Myocyte (in vitro differentiated cells): ENCODE measurements at places on chromosomes 3 and 15.

DNA sequence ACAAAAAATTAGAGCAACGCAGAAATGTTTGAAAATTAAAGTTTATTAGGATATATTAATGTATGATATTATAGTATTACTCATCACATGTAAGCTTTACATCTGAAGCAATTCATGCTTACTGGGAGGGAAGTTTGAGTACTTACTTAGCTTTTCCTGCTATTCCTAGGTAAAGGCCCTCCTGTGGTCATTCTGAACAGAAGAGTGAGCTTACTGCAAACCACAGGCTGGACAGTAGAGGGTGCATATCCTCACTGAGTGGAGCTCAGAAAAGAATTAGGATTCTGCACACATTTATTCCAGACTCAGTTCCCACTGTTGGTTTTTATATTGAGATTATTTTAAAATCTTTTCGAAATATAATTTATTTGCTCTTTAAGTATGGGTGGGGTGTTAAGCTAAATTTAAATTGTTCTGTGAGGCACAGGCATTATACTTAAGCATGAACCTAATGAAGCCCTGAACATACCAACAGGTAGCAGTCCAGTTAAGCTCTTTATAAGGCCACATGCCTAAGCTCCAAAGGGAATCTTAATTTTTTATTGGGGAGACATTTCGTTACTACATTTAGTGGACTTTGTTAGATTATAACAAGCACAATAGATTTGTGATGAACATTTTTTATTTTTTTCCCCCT, 10.2 kb downstream of the MRPS22 start:
- peak; percentile 50 for DNase-seq

- no peak for DNase-seq
Measured at GRCh38 chr3:112637700-112638099, 3.2 kb downstream of the CCDC80 start.

DNA sequence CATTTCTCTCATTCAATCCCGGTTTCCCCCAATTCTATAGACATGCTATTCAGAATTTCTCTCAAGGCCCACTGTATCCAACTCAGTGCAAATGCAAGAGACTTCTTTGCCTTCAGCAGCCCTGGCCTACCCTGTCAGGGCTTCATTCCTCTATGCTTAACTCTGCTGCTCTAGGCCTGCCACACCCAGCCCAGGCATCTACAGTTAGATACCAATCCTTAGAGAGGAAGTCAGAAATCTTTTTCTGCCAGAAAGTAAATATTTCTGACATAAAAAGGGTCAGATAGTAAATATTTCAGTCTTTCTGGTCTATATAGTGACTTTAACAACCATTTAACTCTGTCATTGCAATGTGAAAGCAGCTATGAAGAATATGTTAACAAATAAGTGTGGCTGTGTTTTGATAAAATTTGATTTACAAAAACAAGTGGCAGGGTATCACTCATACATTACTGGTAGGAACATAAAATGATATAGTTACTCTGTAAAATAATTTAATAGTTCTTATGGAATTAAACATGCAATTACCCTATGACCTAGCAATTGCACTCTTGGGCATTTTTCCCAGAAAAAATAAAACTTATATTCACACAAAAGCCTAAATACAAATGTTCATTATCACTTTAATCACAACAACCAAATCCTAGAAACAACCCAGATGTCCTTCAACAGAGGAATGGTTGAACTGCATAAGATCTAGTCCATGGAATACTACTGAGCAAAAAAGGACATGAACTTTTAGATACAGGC, 942.0 kb downstream of the SQOR start:
- no peak for DNase-seq

DNA sequence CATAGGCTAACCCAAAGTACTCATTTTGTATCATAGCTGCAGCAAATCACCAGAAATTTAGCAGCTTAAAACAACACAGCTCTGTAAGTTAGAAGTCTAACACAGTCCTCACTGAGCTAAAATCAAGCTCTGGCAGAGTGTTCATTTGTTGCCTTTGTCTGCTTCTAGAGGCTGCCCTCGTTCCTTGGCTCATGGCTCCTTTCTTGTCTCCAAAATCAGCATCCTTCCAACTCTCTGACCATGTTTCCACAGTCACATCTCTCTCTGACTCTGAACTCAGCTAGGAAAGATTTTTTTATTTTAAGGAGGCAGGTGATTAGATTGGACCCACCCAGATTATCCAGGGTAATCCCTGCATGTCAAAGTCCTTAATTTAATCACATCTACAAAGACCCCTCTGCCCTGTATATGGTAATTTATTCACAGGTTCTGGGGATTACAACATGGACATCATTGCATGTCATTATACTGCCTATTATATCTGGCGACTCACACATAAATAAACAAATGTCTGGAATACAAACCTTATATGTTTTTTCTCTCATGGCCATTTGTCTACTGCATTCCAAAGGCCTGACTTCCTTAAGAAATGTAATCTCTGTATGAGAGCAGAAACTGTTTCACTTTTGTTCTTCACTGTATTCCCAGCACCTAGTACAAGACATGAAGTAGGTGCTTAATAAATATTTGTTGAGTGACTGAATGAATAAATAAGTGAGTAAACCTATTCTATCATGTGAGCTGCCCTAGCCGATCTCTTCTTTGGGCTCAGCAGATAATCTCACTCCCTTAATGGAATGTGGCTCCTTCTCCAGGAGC, 15.1 kb upstream of the UACA start:
- DNase-seq, result no peak

DNA sequence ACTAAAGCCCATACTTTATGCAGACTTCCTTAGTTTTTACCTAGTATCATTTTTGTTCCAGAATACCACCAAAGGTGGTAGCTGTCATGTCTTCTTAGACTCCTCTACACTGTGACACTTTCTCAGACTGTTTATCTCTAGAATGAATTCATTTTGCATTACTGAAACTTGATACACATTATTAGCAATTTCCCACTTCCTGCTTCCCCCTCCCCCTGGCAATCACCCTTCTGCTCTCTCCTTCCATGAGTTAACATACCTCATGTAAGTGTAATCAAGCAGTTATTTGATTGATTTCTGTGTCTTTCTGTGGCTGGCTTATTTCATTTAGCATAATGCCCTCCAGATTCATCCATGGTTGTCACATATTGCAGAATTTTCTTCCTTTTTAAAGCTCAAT, 204.9 kb downstream of the STAG1 start:
- DNase-seq, result no peak

DNA sequence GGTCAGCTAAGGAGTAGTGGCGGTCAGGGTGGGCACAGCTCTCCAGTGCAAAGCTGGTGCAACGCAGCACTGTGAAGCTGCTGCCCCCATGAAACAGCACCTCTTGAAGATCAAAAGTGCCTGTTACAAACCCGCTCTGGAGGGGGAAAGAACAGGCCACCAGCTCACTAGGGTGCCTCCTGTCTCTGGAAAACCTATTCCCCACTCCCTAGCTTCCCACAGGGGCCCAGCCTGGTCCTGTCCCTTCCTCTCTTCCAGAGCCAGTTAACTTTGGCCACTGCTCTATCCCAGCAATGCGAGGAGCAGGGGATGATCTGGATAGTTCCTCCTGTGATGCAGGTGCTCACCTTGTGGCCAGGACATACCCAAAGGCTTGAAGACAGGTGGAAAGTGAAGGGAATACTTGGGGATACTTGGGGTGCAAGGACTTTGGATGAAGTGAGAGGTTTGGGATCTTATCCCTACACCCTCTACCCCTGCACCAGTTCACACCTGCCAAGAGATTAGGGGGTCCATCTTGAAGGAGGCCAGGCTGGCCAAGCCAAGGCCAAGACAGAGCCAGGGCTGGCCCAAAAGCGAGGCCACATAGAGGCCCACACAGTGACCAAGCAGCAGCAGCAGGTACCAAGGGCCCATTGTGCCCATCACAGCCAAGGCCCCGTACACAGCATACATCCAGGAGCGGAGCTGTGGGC, 4.2 kb downstream of the HHATL start:
- DNase-seq, result no peak

DNA sequence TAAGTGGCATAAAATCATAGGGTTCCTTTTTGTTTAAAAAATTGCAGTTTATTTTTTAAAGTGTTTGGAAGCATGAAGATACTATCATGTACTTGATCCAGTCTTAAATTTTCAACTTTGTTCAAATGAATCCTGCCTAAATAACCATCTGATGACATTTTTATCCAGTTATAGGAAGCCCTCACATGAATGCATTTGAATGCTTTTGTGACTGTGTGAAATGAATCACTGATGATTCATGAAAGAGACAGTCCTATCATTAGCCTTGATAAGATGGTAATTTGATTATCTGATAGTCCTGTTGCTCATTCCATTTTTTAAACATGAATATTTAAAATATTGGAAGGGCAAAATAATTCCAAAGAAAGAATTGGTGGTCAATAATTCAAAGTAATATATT, 401.9 kb upstream of the ROBO2 start:
- DNase-seq, result no peak

- no peak for DNase-seq
Measured at GRCh38 chr3:53162672-53163443, 1.8 kb downstream of the PRKCD start.

DNA sequence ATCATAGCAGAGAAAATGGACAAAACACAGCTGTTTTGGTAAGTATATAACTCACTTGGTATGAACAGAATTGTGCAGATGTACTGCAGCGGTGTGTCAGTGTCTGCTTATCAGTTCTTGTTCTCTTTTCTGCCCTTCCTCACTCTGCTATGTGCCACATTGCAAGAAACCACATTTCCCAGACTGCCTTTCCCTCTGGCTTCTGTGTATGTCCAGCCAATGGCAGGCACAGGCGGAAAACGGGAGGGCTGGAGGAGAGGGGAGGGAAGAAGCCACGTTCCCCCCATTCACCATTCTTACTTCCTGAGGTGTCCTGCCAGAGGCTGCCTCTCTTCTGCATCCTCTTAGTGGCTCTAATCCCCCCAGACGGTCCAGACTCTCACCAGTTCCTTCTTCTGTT, 15.4 kb downstream of the HHLA2 start:
- DNase-seq, result no peak

DNA sequence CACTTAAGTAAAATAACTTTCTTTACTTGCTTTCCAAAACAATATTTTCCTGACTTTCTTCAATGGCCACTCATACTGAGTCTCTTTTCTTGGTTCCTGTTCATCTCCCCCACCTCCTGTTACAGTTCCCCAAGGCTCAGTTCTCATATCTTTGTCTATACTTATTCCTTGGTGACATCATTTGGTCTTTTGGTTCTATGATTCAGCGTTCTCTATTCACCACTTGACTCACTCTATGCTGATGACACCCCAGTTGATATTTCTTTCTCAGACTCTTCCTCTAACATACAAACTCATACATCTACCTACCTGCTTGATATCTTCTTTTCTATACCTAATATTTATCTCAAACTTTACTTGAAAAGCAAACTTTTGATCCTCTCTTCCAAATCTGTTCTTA, 85.0 kb upstream of the P3H2 start:
- peak; percentile 75 for DNase-seq

GRCh38 chr3:170458285-170458684, 39.6 kb downstream of the CLDN11 start:
- no peak for DNase-seq

- peak; percentile 64 for DNase-seq
Measured at GRCh38 chr3:45132568-45133211, 13.5 kb downstream of the CDCP1 start.

- peak; percentile 87 for DNase-seq
Measured at GRCh38 chr3:9715764-9716437, 12.3 kb downstream of the CPNE9 start.

GRCh38 chr3:157311633-157312375, 124.8 kb upstream of the PTX3 start:
- DNase-seq, result peak; percentile 57

- peak; percentile 64 for DNase-seq
Measured at GRCh38 chr3:171811295-171811912, 1.1 kb upstream of the PLD1 start.

- no peak for DNase-seq
Measured at GRCh38 chr3:44996556-44996969, 20.5 kb downstream of the EXOSC7 start.

DNA sequence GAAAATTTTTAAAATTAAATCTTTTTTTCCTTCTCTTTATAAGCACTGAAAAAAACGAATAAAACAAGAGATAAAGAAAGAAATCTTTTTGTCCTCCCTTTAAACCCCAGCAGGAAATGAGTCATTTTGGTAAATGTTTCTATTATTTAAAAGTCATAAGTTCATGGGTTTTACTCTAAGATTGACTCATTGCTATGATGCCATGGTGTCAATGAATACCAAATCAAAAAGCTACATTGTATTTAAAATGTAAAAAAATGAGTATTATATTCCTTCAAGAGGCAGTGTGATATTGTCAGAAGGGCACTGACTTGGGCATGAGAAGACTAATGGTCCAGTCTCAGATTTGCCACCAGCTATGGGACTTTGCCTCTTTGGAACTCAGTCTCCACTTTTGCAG, 303.4 kb upstream of the DNAJC19 start:
- DNase-seq, result no peak

DNA sequence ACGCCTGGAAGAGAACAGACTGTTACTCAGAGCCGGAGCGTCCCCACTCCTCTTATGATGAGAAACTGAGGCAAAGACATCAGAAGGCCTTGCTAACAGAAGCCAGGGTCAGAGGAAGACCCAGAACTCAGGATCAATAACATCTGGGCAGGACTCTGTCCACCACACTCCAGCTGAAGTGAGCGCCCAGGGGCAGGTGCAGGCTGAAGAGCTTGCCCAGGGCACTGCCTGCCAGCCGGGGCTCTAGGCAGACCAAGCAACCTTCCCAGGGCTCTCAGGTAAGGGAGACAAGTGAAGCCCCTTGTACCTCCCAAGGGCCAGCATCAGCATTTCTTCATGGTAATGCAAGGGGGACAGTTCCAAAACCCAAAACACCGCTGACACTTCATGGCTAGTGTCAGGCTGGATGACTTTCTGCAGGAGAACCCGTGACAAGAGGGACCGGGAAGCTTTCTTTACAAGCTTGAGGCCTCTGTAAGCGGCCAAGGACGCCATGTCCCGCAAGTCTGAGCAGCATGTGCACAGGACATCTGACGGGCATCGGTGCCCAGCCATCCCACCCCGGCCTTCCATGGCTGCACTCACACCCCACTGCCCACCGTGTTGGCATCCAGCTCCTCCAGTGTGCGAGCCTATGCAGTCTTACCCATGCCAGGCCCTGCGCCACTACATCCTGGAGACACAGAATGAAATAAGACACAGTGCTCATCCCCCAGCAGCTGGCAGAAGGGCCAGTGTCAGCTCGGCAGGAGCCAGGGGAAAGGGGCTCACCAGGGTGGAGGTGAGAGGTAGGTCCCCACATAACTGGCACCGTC, 14.1 kb downstream of the XXYLT1 start:
- no peak for DNase-seq

GRCh38 chr15:98134905-98135304, 174.4 kb downstream of the ARRDC4 start:
- DNase-seq, result no peak

- DNase-seq, result no peak
Measured at GRCh38 chr3:125179143-125179883, 33.2 kb downstream of the SLC12A8 start.

DNA sequence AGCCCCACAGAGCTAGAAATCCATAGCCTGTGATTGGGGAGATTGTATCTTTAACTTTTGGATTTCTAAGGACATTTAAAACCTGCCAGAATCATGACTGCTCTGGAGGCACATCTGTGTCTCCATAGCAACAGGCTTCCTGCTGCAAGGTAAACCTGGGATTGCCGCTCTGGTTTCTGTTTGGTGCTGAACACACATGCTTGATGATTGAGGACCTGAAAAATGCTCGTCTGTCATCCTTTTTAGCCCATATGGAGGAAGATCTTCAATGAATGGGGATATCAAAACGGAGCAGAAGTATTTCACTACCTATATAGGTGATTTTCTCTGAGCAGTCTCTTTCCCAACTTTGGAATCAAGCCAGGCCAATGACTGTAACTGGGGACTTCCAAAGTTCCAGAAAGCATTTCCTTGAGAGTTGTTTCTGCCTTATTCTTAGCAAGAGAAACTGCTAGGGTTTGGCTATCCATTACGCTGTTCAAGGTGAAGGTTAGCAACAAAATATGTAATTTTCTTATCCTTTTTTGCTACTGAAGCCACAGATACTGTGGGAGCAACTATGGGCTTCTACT, 96.5 kb upstream of the TNIK start:
- no peak for DNase-seq
